ENCODE measurements at places on chromosomes 5 and 9.
A peak's percentile ranks its signal among the peaks of the same experiment; 100 is the strongest.

DNA sequence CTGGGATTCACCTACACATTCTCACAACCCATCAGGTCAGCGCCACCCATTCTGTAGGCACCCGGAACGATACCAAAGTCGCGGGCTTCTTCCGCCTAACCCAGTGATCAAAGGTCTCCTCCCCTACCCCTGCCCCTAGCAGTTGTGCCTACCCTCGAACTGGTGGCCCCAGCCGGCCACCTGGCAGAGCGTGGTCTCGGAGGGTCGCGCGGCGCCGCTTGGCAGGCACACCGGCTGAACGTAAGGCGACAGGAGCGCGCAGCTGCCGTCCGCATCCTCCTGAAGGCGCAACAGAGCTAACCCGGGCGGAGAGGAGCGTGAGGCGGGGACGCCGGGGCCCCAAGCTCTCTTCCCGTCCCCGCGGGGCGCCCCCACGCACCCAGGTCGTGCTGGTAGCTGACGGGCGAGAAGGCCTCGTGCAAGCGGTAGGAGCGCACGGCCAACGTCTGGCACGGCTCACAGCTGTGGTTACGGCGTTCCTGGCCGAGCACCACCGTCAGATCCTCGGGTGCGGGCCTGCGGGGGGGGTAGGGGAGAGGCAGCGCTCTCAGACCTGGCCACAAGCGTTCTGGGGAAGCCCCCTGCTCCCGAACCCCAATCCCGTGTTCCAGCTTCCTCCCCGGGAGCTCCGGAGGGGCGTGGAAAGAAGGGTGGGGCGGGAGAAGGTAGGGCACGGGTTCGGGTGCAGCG lies 2.8 kb upstream of the PFN3 start:
- H3K27me3 ChIP-seq, result peaks cover 34% of the 10 kb centered on the region
- H3K4me1 ChIP-seq, result peaks cover 17% of the 10 kb centered on the region
- no peaks in the 10 kb centered on the region for H3K36me3 ChIP-seq
- H3K27ac ChIP-seq, result peak overlapping the region; percentile 48

DNA sequence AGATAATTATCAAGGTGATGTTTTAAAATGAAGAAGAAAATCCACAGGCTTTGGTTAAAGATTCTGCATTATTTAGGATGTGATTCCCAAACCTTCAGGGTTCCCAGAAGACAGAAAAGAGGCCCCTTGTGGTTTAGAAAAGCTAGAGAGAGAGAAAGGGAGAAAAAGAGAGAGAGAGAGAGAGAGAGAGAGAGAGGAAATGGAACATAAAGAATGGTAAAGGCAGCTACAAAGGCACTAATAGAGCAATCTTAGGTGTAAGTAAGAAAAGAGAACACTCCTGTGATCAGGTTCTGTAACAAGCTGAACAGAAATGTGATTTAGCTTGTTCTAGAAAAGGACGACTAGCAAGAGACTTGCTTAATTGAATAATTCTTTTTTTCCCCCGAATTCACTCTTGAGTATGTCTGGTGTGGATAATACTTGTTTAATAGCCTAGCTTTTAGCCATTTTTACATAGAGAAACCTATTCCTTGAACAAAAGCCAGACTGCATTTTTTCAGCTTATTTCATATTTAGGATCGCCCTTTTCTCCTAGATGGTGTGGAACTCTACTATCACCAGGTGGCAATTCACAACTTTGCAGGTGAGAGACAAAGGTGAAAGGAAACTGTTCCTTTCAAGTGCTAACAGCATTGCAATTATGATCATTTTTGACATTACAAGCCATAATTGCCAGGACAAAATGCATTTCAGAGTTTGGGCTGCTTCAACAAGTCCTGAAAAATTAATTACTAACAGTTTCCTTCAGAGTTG lies 57.6 kb upstream of the SH3GL2 start:
- no peak for DNase-seq
- H3K4me3 ChIP-seq, result no peak overlapping the region
- no peaks in the 10 kb centered on the region for H3K27me3 ChIP-seq
- no peak overlapping the region for H3K27ac ChIP-seq
- no peaks in the 10 kb centered on the region for H3K36me3 ChIP-seq
- H3K4me1 ChIP-seq, result no peaks in the 10 kb centered on the region

GRCh38 chr5:149162401-149163084 lies 21.2 kb downstream of the ABLIM3 start:
- H3K36me3 ChIP-seq, result no peaks in the 10 kb centered on the region
- no peak overlapping the region for H3K27ac ChIP-seq
- DNase-seq, result no peak
- H3K4me3 ChIP-seq, result no peak overlapping the region

GRCh38 chr5:142826741-142827492 lies 56.7 kb downstream of the ARHGAP26 start:
- H3K4me1 ChIP-seq, result peaks cover 70% of the 10 kb centered on the region
- H3K27ac ChIP-seq, result peak overlapping the region; percentile 57
- H3K36me3 ChIP-seq, result peaks cover 1% of the 10 kb centered on the region
- no peaks in the 10 kb centered on the region for H3K27me3 ChIP-seq
- peak overlapping the region; percentile 25 for H3K4me3 ChIP-seq
